ENCODE measurements at places on chromosomes 2 and 18.

DNA sequence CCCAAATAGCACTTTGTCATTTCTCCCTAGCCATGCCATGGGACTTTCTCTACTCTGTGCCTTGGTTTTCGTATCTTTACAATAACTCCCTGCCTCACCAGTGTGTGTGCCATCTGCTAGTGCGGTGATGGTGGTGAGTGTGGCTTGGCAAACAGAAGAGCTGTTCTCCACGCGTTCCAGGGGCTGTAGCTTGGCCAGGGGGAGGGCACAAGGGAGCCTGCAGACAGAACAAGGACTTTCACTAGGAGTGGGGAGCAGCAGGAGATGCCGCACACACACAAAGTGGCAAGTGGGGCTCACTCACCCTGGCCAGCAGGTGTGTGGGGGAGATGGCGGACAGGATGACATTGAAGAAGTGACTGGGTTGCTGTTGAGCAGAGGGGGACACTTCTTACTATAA lies 196.9 kb downstream of the HAUS1 start:
- no peak for DNase-seq

- no peak for DNase-seq
These were observed 19.7 kb upstream of the TLK1 start for GRCh38 chr2:171180229-171180930.

DNA sequence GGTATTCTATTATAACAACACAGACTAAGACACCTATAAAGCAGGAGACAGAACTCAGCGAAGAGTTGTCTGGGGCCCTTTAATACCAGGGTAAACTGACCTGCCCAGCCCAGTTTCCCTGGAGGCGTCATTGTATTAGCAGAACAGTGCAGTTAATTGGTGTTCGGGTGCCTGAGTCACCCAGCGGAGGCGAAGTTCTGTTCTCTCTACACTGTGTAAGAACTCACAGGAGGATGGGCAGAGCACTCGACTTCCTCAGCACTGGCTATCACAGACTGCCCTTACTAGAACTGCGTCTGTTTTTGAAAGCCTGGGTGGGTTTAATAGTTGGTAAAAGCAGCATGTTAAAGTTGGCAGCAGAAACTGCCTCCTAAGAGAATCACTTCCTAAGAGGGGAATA lies 106.5 kb upstream of the ATP8B1 start:
- no peak for DNase-seq

- DNase-seq = no peak
These were observed 289.1 kb downstream of the GBX2 start for GRCh38 chr2:235879116-235879515.

GRCh38 chr2:235641956-235642355 lies 148.1 kb downstream of the AGAP1 start:
- no peak for DNase-seq
